A549 treated with Mapracorat at 1 μM for 4 hours (cell line): ENCODE measurements at places on chromosomes 6 and 20. TPM values are rescaled to one million over a fixed set of nuclear protein-coding genes. Genes with fewer than 3 reads are reported as not detected.

The CST5 gene
- not detected in 5 replicates for total RNA-seq

The PLN gene
- total RNA-seq, result not detected in 5 replicates

The RBPJL gene
- not detected in 5 replicates for total RNA-seq

The C6orf58 gene
- not detected in 5 replicates for total RNA-seq

The RAD21L1 gene
- total RNA-seq, result not detected in 5 replicates
